ENCODE measurements at places on chromosomes 3 and 15. TPM values are rescaled to one million over a fixed set of nuclear protein-coding genes. Genes with fewer than 3 reads are reported as not detected.

The SCAANT1 gene
- total RNA-seq, result not detected

The TOP2B gene
- 117 TPM for total RNA-seq

The SPSB4 gene
- total RNA-seq, result not detected

The FOXL2 gene
- 0.86 TPM for total RNA-seq

- DNase-seq, result no peak
Measured at GRCh38 chr3:123379041-123379830, 69.7 kb downstream of the ADCY5 start.
